NCI-H1694 (cell line): ENCODE measurements at places on chromosomes 1 and 21.

DNA sequence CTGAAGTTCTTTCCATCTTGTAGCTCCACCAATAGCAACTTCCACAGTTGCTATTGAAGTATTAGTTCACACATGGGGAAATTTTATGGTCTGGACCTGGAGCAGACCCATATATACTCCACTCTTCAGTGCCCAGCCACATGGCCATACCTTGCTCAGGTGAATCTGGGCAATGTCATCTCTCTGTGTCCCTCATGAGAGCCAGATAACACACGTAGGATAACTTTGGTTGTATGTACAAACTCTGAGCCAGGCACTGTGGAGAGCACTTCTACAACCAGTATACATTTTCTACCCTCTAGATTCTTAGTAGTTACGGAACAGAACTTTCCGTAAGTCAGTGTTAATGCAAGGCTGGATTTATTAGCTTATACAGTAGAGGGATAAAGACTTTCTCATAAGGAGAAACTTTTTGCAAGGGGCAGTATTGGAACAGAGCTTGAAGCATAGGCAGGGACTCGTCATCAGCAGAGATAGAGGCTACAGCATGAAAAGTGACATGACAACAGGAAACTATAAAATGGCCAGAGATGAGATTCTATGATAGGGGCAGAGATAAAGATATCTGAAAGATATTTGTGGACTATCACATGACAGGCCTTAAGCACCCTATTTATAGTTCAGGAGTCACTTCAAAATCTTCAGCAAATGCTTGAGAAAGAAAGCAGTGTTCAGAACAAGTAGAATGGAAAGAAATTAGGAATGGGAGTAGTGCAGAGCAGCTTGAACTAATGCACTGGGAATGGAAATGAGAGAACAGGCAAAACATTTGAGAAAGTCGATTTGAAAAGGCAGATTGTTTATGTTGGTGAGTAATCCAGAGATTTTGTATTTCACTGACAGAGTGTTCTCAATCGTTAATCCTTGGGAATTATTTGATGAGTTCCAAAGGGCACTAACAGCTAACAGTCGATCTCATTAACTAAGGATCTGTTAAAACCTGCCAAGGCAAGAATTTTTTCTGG lies 481.8 kb downstream of the USP25 start:
- DNase-seq: no peak

DNA sequence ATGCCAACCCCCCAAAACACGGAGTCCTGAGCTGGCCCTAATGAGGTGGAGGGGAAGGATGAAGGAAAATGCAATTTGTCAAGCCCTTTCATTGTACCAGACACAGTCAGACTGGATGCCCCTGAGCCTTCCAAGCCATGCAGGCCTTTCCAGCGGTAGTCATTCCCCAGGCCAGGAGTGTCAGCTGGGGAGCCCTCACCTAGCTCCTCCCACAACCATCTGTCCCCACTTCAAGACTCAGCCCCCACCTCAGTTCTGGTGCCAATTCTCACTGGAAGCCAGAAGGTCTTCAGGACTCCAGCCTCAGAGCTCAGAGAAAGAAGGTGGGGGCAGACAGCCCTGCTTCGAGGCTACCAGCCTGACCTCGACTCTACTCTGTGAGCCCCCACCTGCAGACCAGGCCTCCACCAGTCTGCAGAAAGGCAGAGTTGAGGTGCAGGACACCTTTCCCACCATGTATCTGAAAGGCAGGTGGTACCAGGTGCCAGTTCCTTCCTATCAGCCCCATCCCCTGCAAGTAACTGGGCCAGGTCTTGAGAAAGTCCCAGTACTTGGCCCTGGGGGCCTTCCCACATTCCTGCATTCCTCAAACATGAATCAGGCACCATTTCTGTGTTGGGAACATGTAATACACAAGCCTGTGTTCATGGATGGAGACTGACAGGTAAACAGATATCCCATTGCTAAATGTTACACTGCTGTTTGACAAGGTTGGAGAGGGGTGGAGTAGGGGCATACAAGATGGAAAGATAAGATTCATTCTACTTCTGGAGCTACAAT lies 180.6 kb upstream of the EDN2 start:
- peak; percentile 62 for DNase-seq

GRCh38 chr1:38567401-38567800 lies 292.2 kb downstream of the RRAGC start:
- no peak for DNase-seq

DNA sequence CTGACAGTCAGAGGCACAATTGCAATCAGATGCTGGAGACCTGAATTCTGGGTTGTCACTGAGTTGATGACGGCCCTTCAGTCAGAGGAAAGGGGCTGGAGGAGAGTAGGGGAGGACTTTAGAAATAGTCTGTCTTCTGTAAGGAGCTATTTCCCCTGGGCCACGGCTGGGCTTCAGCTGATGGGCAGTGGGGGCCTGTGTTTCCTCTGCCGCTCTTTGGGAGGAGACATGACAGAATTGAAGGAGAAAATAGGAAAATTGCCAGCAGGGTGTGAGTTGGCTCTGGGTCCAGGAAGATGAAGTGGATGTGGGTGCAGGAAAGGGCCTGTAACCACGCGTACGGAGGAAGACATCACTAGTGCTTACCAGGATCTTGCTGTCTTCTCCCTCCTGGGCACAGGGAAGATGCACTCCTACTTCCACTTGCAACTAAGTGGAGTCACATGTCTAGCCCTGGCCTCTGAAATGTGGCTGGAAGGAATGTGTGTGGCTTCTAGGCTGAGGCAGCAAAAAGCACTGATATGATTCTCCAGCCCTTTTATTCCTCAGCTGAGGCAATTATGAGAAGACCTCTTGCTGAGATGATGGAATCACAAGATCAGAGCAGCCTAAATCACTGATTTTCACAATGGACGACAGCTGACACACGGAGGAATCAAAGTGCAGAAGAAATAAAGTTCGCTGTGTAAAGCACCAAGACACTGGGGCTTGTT lies 250.0 kb downstream of the GRIK3 start:
- DNase-seq: no peak

- DNase-seq: no peak
Measured at GRCh38 chr1:59278780-59279354, 18.0 kb upstream of the FGGY start.

DNA sequence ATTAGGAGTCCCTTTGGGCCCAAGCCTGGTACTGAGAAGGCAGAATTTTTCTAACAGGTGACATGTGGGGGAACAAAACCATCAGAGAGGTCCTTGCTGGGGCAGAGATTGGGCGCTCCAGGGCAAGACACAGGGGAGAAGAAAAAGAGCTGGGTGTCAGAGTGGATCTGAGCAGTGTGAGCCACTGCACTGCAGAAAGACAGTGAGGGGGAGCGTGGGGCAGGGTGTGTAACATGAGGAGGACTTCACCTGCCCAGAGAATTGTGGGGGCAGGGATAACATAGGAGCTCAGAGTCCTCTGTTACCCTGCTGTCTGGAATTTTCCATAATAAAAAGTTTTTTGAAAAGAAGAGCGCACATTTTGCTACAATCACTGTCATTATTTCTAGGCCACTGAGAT lies 25.5 kb upstream of the CSF3R start:
- no peak for DNase-seq

DNA sequence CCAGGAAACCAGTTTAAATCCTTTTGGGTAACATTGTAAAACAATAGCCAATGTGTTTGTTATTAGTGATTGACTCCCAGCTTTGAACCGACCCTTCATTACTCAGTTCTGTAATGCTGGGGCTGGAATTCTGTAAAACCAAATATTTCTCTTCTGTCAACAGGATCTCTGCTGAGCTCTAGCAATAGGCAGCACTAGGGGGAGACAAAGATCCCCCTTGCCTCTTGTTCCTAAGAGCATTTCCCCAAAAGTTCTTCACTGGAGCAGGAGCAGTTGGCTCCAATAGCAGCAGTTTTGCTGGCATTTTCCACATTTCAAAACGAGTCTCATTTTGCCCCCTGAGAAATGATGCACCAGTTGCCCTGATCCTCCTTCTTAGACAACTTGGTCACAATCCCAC lies 1671.1 kb downstream of the MRPL39 start:
- DNase-seq: peak; percentile 35

GRCh38 chr21:43291347-43291950 lies 122.6 kb downstream of the CRYAA start:
- no peak for DNase-seq

DNA sequence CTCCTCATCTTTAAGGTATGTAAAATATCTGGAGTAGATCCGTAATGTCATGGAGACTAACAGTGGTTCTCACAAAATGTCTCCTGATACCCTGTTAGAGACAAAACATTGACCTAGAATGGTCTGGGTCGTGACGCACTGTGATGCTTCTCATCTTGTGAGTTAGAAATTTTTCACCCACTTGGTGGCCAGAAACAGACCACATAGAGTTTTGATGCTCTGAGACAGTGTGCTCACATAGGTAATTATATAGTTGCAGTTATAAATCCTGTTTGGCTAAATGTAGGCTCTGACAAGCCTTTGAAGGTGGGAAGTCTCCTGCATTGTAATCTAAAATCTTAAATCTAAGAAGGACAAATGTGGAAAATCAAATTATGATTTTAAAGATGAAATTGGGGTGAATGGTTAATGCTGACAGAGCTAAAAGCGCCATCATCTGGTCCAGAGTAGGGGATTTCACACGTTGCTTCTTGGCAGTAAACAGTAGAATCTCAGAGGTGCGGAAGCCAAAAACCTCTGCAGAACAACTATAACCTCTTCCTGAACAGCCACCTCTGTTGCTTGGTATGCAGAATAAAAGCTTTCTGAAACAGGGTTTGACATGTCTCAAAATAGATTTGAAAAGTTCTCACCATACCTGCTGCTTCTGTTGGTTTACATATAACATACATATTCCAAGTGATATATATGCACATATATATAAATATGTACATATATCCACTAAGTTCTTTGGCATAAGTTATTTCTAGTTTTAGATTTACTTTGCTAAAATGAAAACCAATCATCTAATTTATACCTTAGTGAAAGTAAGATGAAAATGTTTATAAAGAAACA lies 17.1 kb downstream of the RPAP2 start:
- no peak for DNase-seq

- no peak for DNase-seq
Measured at GRCh38 chr1:221565711-221566110, 176.2 kb downstream of the DUSP10 start.

- DNase-seq: peak; percentile 98
Measured at GRCh38 chr1:116825720-116826438, 71.6 kb downstream of the CD2 start.

DNA sequence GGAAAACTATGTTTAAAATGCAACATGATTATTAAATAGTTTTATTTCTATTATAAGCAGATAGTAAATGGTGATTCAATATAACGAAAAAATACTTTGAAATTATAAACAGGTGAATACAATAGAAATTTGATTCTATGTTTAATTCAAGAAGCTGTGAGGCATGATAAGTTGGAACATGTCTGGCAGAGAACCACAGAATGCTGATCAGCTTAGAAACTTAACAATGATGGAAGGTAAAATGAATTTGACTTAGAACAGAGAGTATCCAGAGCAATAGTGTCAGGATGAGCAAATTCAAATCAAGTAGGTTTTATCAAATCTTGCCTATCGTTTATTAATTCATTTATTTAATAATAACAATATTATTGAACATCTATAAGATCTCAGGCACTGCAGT lies 83.4 kb upstream of the ADGRL4 start:
- no peak for DNase-seq
